ENCODE measurements at places on chromosomes 7 and 10. TPM values are rescaled to one million over a fixed set of nuclear protein-coding genes. Genes with fewer than 3 reads are reported as not detected.

CRHR2 gene
- not detected for total RNA-seq

FKBP9 gene
- total RNA-seq = 274 TPM

CCDC6 gene
- total RNA-seq = 65.8 TPM

TMEM229A gene
- total RNA-seq = not detected

DEPP1 gene
- total RNA-seq = 1.2 TPM

PRKAR1B gene
- total RNA-seq = 8.6 TPM

ADIRF gene
- not detected for total RNA-seq

SPDYE11 gene
- not detected for total RNA-seq

MRLN gene
- not detected for total RNA-seq

All from placental epithelial cell (primary cell).